Fibroblast of mammary gland (primary cell): ENCODE measurements at places on chromosomes 6 and 20.

DNA sequence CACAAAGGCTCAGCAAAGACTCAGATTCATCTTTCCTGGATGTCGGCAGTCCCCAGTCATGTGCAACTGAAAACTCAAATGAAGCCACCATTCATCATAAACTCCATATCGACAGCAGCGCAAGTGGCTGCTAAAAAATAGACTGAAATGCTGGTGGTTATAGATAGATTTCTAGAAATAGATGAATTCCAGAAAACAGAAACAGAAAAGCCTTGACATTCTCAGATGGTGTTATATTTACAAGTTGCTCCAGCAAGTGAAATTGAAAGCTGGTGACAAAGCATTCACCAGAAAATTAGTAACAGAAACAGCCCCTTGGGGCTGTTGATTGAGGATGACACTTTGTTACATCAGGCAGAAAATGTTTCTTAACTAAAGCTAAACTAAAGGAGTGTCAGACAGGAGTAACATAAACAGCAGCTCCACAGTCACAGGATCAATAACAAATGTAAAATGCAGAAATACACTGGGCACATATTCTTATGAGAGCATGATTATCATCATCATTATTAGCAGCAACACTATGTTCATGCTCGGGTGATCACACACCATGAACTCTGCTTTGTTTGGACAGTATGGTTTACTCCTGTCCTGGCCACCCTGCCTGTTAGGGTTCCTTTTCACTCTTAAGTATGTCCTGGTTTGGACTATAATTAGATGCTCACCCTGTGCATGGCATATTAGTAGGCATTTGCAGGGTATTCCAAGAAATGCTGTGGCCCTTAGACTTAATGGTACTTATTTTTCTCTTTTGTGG is 36.4 kb upstream of the SLC35F1 start:
- DNase-seq = no peak

DNA sequence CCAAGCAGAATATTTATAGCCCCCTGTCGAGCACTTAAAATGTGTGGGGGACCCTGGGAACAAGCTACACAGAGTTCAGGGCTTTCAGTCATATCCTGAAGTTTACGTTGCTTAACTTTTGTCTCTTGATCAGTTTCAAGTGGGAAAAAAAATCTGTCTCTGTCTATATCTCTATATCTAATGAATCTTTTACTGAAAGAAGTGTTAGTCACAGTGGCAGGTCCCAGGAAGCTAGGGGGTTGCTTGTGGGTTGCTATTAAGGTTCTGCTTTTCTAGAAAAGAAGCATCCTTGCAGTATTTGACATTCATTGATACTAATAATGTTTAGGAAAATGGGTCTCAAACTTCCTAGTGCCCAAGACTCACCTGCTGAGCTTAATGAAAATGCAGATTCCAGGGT is 76.7 kb upstream of the CLDN20 start:
- DNase-seq = no peak

GRCh38 chr6:74646461-74646860 is 559.4 kb downstream of the COL12A1 start:
- DNase-seq = no peak

- no peak for DNase-seq
These were observed 57.1 kb downstream of the HLA-A start for GRCh38 chr6:29999416-29999815.

GRCh38 chr6:10383331-10384090 is 31.4 kb downstream of the TFAP2A start:
- DNase-seq = no peak

GRCh38 chr6:46491628-46492547 is 639 bp upstream of the RCAN2 start:
- DNase-seq = peak; percentile 17

DNA sequence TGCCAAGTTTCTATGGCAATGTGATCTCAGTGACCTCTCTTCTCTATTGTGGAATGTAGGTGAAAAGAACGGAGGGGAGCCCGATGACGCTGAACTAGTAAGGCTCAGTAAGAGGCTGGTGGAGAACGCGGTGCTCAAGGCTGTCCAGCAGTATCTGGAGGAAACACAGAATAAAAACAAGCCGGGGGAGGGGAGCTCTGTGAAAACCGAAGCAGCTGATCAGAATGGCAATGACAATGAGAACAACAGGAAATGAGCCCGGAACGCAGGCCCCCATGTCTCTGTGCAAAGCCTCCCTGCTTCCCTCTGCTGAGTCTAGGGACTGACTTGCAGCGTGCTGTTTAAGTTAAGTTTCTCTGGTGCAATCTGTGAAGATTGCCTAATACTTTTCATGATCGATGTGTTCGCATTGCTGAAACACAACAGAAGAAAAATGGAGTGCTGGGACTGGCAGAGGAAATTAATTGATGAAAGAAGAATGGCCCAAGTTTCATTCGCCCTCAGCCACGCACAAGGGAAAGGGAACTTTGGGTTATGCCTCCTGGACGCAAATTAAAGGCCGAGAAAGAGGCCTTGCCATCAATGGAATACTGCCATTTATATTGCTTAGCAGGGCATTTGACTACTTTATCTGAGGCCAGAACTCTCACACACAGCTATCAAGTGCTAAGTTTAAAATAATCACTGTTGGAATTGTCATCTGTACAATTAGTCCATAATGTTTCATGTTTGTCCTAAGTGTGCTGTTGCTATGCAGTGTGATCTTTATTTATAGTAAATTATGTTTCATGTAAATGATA is 146.4 kb downstream of the AKAP7 start:
- peak; percentile 23 for DNase-seq

DNA sequence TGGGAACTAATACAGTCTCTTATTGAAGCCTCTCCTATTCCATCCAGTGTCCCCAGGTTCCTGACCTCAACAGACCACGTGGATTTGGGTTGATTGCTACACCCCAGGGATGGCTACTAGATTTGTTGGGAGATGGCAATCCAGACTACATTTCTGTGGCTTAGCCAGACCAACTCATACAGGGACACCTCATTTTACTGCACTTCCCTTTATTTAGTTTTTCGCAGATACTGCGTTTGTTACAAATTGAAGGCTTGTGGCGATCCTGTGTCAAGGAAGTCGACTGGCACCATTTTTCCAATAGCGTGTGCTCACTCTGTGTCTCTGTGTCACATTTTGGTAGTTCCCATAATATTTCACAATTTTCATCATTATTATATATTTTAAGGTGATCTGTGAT is 10.3 kb upstream of the MTRF1L start:
- no peak for DNase-seq

GRCh38 chr6:28003059-28003458 is 46.0 kb downstream of the OR2B6 start:
- no peak for DNase-seq

- DNase-seq = peak; percentile 34
These were observed 337.0 kb downstream of the RNGTT start for GRCh38 chr6:88626460-88626859.

- DNase-seq = peak; percentile 91
These were observed 32.7 kb downstream of the PLN start for GRCh38 chr6:118580585-118581419.

- DNase-seq = peak; percentile 54
These were observed 143.7 kb downstream of the KLHL32 start for GRCh38 chr6:97068211-97068610.

DNA sequence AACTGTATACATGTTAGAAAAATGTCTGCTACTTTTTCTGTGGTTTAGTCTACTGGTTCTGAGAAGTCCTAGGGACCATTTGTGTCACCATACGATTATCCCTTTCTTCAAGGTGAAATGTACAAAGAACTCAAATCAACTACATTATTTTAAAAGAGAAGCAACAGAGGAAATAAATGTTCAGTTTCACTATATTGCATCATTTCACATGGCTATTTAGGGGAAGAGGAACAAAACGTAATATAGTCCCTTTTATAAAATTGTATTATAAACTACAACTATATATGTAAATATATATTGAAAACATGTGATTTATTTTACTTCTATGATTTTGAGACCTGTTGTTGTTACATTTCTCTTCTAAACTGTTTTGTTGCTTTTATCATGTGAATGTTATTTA is 1308.0 kb downstream of the EPHA7 start:
- no peak for DNase-seq

DNA sequence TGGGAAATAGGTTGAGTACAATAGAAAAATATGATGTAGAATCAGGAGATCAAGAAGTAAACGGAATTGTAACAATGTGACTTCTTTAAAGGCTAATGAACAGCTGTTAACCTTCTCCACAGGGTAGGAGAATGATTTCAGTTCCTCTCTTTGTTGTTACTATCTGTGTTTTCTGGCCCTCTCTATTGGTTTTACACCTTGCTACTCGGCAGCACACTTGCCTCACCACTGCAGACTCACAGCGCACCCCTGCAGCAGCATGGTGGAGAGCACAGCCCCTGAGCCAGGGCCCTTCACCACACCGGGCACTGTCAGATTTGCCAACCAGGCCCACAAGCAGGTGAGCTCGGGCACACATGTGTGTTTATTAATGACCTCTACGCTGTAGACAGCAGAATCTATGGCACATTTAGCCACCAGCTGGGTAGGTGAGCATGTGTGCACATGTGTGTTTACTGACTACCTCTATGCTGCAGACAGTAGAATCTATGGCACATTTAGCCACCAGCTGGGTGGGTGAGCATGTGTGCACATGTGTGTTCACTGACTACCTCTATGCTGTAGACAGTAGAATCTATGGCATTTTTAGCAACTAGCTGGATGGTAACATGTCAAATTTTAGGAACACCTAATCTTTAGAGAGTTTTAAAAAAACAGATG is 16.8 kb downstream of the SFT2D1 start:
- no peak for DNase-seq

GRCh38 chr6:135520781-135521180 is 23.2 kb upstream of the AHI1 start:
- DNase-seq = no peak

DNA sequence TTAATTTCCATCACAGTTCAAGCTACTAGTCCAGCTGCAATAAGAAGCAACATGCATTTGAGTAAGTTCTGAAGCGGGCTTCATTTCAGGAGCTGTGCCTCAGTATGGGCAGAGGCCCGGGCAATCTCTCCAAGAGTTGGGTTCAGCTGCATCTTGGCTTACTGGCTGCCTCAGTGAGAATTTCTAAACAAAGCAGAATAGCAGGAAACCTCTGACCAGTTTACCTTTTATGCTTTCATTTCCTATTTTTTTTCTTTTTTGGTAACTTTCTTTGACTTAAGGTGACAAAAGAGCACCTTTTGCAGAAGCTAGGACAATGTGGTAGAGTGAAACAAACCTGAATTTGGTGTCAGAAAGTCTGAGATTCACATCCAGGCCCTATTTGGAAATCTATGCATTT is 51.0 kb upstream of the FBXO30 start:
- no peak for DNase-seq

GRCh38 chr20:59748619-59749191 is 144.4 kb downstream of the PHACTR3 start:
- DNase-seq = peak; percentile 60

GRCh38 chr6:160031442-160031841 is 62.6 kb downstream of the IGF2R start:
- DNase-seq = peak; percentile 81

DNA sequence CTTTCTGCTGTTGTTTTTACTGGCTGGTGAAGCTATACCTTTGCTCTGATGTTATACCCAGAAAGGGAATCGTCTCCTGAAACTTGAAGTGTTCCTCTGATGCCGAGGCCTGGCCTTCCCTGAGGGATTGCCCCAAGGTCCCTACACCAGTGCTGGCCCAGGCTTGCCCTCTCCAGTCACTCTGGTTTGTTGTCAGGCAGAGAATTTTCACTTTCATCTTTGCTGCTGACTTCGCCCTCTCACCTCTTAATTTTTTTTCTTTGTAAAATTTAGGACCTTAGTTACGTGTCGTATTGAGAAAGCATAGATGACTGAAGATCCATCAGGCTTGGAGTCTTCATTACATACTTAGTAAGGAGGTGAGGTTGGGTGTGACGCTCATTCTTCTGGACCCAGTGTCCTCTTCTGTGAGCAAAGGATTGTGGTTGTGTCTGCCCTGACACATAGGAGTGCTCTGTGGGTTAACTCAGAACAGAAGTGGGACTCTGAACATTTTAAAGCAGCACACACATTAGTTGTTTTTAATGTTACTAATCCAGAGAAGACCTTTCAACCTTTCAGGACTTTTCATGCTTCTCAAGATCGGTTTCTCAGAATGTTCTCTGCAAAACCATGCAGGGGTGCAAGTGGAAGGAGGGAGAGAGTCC is 45.4 kb downstream of the TULP4 start:
- DNase-seq = no peak

- DNase-seq = no peak
These were observed 535 bp downstream of the NKAIN2 start for GRCh38 chr6:123804014-123804786.
